Naive thymus-derived CD4-positive, alpha-beta T cell (primary cell): ENCODE measurements at places on chromosomes 7 and 10.
A peak's percentile ranks its signal among the peaks of the same experiment; 100 is the strongest.

DNA sequence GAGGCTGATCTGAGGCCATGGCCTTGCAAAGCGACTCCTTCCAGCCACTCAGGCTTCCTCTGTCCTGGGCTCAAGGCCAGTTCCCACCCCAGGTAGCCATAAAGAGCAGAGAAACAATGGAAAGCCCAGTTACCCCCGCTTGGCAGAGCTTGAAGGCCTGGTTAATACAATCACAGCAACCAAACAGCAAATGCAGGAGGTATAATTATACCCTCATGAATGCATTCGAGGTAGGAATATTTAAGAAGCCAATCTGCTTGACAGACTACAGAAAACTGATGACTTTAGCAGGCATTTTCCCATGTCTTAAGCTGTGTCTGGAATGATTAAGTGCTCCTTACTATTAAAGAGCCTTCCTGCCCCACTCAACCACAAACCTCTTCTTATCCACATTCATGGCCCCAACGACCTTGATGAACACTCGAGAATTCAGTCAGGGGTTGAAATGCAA is 114.1 kb upstream of the MACROH2A2 start:
- no peak for DNase-seq

GRCh38 chr7:156609010-156609877 is 31.3 kb upstream of the RNF32 start:
- DNase-seq = no peak

DNA sequence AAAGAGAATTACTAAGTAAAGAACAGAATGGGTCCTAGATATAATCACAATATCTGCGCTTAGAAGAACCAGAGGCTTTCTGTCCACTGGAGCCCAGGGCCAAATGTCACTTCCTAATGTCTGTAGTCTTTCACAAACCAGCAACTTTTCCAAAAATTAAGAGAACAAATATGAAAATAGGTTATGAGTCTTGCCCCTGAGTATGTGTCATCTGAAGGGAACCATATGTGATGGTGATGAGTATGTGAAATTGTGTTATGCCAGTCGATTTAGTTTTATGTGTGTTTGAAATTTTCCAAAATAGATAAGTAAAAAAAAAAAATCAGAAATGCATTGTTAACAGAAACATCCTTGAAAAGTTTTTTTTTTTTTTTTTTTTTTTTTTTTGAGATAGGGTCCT is 15.4 kb upstream of the HTR5A start:
- no peak for DNase-seq

DNA sequence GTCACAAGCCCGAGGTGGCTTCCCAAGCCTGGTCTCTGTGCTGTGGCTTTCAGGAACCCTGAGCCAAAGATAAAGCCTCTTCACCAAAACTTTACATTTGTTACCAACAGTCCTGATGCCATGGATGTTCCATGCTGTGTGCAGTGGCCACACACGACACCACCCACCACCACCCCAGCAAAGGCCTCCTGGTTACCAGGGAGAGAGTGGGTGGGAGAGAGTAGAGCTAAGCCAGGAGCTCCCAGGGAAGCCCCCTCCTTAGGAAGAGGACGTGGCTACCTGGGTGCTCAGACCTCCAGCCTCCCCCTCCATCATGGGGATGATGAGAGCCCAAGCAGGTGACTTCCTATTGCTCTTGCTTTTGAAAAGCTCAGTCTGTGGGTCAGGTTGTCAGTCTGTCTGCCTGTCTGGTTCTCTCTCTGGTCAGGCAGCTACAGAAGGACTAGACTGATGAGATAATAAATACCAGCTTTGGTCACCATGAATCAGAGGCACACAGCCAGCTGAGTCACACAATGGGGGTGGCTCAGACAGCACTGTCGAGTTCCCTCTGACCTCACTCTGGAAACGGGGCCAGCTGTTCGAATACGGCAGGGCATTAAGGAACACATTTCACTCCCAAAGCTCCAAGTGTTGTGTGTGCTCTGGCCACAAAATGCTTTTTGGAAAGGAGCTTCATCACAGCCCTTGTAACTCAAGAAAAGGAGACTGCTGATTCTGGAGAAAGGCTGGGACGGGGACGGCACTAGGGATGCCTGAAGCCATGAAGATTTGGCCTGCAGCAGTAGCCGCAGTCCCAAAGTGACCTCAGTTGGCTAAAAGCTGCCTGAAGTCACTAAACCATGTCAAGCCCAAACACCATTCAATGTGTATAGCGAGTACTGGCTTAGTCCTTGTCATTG is 166.0 kb downstream of the FANK1 start:
- DNase-seq = no peak

DNA sequence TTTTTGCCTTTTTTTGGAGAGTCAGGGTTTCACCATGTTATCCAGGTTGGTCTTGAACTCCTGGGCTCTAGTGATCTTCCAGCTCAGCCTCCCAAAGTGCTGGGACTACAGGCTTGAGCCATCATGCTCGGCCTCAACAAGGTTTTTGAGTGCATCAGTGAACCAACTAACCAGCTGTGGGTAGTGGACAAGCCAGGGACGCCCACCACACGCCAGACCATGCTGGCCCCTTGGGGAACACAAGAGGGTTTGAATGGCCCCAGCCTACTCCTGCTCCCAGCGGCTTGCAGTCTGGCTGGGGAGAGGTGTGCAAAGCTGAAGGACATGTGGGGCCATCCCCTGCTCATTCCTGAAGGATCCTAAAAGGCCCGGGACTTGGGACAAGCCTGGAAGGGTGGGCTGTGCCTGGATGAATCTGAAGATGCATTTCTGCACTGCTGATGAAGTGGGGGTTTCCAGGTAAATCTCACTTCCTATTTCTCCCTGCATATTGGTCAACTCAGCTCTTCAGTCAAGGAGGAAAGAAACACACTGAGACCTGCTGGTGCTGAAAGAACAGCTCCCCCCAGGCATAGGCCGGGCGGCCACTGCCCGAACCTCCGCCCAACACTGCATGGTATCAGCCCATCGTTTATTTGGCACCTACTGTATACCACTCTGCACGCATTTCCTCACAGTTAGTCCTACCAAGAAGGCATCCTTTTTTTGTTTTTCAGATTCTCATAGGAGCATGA is 6.9 kb downstream of the MMD2 start:
- DNase-seq = no peak

DNA sequence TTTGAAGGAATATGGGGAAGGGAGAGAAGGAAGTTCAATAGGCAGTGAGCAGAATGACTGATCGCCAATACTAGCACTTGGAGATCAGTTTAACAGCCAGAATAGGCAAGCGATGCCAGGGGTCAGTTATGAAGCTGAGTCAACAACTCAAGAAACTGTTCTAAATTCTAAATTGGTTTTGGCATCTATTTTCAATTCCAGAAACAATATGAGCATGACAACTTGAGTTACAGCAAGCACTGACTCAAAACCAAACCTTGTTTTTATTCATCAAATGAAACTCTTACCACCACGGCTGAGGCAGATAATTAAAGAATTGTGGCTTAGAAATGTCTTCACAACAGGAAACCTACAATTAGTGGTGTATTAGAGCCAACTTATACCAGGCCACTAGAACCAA is 180.5 kb upstream of the ASAH2 start:
- DNase-seq = no peak

DNA sequence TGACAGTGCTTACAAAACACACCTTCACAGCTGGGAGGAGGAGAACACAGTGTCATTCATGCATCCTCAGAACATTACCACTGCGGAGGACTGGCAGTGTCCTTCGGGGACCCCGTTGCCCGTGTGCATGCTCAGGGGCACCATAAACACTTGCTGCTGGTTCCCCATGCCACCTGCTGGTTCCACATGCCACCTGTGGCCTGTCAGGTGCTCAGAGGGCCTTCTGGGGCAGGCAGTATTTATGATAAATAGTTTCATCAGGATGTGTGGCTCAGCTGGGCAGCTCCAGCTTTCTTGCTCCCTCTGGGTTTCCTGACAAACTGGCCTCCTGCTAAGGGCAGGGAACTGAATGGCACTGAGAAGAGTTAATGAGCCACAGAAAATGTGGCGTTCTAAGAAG is 32.1 kb downstream of the CELF2 start:
- no peak for DNase-seq

- no peak for DNase-seq
These were observed 14.8 kb downstream of the SLC26A3 start for GRCh38 chr7:107788216-107788615.

DNA sequence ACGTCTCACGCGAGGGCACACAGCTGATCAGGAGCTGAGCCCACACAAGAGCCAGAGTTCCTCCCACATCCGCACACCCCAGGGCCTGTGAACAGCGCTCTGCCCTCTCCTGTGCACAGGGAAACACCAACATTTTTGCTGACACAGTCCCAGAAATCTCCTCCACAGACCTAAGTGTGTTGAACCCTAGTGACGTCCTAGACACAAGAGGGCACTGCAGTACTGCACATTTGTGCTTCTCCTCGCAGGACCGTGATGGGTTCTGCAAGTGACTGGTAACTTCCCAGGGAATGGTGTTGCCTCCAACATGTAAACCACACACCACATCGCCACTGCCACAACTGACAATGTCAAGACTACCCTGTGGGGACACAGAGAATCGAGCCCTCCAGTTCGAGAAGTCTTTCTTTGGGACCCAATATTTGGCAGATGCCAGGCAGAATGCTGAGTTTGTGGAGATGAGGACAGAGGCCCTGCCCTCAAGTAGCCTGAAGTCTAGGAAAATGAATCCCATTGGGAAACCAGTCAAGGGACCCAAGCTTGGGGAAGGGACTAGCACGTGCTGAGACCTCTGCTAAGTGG is 170.3 kb downstream of the PAXIP1 start:
- DNase-seq = no peak

DNA sequence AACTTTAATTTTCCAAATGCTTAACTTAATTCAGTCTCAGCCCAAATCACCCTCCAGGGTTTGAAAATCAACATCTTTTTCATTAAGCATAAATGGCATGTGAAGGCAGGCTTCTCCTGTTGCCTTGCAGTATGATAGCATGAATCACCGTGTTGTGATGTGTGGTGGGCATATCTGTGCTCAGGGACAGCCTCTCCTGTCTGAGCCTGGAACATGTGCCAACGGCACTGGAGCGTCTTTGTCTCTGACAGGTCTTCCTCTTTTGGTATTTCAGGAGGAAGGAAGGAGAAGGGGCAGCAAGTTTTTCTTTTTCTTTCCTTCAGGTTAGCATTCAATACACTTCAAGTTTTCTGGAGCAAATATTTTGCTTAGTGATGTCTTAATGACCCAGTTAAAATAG is 57.6 kb downstream of the LRGUK start:
- no peak for DNase-seq

- no peak for DNase-seq
These were observed 349.0 kb downstream of the ZWINT start for GRCh38 chr10:56012101-56012500.

GRCh38 chr7:29063236-29063635 is 83.1 kb downstream of the CPVL start:
- no peak for DNase-seq

DNA sequence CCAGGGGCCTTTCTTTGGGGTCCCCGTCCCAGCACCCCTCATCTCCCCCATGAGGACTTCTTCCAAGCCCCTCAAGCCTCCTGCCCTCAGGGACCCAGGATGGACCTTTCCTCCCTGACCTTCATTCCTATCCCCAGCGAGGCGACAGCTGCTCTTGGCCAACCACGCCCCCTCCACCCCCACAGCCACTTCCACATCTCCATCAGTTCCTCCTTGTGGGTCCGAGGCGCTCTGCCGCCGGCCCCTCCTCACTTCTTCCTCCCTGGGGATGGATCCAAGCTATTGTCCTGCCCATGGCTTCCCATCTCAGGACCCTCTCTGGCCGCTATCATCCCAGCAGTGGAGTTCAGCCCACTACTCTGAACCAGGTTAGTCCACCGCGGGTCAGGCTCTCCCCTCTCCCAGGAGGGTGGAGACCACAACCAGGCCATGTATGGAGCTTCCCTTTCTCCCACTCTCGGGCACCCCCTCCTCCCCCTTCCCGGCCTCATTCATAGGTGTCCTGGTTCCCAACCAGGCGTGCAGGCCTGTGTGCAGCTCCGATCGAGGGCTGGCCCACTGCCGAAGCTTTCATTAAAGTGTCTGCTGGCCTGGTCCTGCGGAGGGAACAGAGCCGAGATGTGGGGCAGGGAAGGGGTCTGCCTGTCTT is 1.7 kb upstream of the SH2B2 start:
- no peak for DNase-seq

GRCh38 chr7:114409750-114410149 is 4.9 kb upstream of the FOXP2 start:
- DNase-seq = no peak

DNA sequence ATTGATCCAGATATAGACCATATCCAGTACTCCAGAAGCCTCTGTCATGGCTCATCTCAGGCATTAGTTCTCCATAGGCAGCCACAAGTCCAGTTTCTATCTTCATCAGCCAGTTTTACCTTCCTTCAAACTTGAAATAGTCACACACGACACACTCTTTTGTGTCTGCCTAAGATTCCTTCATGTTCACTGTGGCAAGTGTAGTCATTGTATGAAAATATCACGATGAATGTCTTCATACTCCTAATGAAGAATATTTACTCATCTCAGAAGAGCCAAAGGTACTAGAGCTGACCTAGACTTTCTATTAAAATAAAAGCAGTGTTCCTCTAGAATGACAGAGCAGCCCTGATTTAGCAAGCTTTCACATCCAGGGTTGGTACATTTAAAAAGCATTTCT is 230.7 kb downstream of the SNX13 start:
- no peak for DNase-seq

DNA sequence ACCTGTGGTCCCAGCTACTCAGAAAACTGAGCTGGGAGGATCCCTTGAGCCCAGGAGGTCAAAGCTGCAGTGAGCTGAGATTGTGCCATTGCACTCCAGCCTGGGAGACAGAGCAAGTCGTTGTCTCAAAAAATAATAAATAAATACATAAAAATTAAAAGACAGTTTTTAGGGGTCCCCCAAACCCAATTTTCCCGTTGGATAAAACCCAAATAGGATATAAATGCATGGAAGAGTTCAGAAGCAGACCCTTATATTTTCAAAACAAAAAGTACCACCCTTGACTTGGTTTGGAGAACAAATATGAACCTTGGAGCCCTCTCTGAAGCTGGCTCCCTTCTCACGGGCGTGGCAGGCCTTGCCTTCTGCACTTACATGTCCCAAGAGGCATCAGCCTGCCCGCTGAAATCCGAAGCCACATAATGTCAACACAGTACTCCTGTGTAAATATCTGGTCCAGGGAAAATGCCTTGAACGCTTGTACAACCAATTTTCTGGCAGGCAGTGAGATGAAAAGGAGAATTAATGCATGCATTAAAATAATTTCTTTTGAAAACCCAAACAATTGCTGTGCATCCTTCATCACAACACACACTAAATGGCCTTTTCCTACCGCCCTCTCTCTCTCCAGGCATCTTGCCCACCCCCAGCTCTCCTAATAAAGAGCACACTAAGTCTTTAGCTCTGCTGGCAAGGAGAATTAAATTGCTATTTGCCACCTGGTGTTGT is 46.4 kb upstream of the PARD3 start:
- no peak for DNase-seq

DNA sequence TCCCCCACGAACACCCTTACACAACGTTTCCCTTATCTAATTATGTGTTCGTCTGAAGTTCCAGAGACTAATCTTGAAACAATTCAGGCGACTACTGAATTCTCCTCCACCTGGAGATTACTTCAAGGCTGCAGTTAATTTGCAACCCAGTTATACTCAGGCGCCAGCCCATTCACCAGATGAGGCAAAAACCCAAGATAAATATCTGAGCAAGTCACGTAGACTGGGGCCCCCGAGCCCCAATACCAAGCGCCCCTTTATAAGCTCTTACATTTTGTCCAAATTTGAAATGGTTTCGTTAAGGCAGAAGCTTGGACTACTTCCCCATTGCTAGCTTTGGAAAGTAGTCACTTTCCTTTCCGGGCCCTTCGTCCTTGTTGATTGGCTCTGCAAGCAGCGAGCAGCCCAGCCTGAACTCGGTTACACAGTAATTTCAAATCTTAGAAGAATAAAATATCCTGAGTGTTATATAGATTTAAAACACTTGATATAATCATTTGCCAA is 1.2 kb downstream of the TPK1 start:
- peak; percentile 50 for DNase-seq
